Left hindlimb (tissue), 1 donor: ENCODE measurements at places on chromosomes 7 and 10.

DNA sequence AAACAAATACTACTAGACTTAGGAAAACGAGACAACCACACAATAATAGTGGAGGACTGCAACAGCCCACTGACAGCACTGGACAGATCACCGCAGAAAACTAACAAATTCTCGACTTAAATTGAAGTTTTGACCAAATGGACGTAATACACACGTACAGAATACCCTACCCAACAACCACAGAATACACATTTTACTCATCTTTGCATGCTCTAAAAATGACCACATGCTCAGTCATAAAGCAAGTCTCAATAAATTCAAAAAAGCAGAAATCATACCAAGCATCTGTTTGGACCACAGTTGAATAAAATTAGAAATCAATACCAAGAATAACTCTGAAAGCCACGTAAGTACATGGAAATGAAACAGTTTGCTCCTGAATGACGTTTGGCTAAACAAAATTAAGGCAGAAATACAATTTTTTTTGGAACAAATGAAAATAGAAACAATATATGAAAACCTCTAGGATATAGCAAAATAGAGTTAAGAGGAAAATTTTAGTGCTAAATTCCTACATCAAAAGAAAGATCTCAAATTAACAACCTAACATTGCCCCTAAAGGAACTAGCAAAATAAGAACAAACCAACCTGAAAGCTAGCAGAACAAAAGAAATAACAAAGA is 30.6 kb downstream of the MAPK8 start:
- no peak for DNase-seq

DNA sequence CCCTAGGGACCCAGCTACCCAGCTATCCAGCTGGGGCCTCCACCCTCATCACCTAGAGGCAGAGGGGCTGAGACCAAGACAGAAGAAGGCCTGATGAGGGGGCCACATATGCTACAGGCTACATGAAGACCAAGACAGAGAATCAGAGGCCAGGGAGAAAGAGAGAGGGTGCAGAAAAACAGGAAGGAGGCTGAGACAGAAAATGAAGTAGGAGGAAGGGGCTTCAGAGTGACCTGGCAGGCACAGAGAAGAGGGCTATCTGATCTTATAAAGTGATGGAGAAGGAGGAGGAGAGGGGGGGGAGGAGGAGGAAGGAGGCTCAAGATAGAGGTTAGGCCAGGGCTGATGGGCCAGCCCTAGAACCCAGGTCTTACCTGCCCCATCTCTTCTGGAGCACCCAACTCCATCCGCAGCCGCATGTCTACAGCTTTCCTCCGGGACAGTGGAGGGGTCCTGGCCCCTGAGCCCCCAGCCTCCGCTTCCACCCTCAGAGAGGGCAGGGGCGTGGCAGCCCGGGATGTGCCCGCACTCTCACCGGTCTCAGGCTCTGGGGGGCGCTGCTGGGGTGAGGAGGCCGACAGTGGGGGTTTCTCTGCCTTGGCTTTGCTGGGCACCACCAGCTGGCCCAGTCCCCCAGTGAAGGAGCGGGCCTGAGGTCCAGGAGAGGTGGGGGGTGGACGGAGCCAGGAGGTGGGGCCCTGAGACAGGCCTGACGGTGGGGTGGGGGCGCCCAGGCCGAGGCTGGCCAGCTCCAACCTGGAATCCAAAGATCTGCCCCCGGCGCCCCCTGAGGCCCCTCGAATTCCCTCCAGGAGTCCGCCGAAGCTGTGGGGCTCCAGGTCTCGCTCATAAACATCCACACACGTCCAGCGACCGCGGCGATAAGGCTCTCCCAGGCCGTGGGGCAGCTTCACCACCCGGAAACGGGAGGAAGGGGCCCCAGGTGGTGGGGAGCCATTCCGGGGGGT is 1.8 kb downstream of the TSC22D4 start:
- DNase-seq: no peak

- no peak for DNase-seq
These were observed 97.5 kb downstream of the SKIDA1 start for GRCh38 chr10:21427804-21428481.

GRCh38 chr10:43846187-43846680 is 197.6 kb upstream of the ZNF32 start:
- DNase-seq: no peak

GRCh38 chr10:43980313-43980712 is 331.6 kb upstream of the ZNF32 start:
- no peak for DNase-seq

GRCh38 chr7:24931844-24932243 is 48.1 kb downstream of the OSBPL3 start:
- DNase-seq: no peak

GRCh38 chr10:133259602-133259989 is 17.1 kb downstream of the ADAM8 start:
- no peak for DNase-seq

GRCh38 chr10:131144196-131144595 is 167.3 kb downstream of the TCERG1L start:
- DNase-seq: no peak

DNA sequence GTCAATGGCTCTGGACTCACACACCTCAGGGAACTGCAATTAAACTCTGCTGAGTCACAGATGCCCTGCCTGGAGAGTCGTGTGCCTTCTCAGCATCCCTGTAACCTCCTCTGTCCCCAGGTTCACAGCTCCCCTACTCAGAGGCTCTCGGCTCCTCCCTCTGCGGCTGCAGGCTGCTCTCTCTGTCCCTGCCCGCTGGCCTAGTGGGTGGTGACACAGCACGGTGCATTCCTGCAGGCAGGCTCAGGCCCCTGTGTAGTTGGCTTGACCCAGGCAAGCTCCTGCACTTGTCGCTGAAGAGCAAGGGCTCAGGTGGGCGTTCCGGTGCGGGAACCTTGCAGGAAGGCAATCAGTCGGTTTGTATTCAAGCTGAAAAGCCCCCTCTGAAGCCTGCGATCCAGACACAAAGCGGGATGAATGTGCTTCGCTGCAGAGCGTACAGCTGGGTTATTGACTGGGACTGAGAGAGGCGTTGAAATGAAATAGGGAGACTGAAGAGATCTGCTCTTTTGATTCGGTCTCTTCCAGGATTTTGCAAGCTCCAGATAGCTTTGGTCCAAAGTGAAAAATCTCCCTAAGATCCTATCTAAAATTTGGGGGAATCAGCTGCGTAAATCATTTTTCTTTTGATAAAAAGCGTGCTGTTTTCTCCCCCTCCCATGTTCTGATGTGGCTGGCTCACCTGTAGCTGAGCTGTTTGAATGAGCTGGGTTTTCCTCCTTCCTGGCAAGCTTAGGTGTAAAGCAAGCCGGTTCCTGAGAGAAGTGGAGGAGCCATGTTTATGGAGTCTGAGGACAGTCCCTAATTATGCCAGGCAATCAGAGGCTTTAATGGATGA is 208.7 kb upstream of the PHYHIPL start:
- no peak for DNase-seq

DNA sequence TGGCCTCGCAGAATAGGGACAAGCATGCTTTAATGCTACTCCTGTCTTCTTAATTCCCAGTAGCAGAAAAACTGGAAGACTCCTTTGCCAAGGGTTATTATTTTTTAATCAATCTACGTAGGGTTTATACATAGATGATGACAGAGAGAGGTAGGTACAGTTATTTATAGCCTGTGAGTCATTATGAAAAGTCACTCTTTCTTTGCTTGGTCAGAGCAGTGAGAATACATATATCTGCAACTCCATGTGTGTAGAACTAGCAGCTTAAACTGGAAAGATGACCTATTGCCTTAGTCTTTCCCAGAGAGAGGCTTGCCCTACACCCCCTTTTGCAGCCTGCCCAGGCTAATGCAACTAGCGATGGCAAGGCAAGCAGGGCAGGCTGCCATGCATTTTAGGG is 1050.6 kb downstream of the NRG3 start:
- DNase-seq: no peak

- DNase-seq: no peak
These were observed 69.7 kb upstream of the FHIP2A start for GRCh38 chr10:114751856-114752255.

GRCh38 chr7:11616466-11616865 is 215.5 kb downstream of the THSD7A start:
- DNase-seq: no peak

DNA sequence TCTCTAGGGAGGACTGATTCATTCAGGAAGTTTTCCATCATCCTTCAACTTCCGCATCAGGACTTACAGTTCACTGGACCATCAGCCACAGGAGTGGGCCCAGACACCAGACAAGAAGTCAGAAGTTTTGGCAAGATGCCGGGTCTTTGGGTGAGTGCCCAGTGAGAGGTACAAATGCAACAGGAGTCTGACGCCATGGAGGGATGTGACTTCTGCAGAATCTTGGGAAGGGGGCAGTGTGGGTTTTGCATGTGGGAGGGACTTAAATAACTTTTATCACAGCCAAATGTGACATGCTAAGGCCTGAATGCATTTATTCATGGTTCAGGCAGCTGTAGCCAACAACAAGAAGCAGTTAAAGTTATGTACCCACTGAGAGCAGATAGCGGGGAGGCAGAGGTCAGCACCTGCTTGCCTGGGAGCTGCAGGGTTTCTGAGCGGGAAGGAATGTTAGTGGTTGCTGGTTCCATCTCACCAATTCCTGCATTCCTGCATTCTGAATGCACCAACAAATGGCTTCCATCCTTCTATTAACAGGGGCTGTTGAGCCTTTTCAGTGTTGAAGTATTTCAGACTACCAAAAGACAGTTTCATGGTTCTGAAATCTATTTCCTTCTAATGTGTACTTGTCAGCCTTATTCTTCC is 375.2 kb downstream of the PAXIP1 start:
- no peak for DNase-seq

DNA sequence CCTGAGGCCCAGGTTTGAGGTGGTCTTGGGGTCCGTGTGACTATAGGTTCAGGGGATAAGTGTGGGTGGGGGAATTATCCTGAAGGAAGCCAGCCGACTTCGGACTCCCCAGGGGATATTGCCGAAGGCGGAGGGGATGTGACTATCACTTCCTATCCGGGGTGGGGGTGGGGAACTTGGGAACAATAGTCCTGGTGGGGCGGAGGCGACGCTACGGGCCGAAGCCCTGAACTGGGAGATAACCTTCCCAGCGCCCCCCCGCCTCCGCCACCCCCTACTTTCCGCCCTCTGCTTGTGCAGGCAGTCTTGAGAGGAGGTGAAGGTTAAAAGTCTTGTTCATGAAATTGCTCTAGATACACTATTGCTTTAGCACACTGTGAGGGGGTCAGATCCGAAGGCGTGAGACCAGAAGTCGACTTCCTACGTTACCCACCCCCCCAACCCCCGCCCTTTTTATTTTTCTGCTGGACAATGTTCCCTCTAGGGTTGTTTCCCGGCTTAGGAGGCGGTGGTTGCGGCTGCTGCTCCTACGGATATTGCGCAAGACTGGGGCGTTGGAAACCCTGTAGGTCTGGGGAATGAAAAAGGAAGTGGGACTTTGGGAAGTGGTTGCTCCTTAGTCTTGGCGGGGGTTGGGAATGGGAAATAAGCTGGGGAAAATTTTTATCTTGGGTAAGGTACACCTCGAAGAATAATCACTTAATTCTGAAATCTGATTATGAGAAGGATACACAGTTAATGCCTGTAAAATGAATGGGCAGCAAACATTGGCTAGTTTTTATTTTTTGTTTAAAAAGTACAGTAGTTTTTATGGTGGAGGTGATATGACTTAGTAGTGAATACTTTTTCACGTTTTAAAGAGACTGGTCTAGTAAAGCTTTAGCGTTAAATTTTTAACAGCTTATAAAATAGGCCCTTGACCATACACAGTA is 1.5 kb downstream of the PTPN12 start:
- peak; percentile 90 for DNase-seq

- no peak for DNase-seq
These were observed 69.1 kb upstream of the PTER start for GRCh38 chr10:16367621-16368292.

- no peak for DNase-seq
These were observed 209.9 kb downstream of the CRPPA start for GRCh38 chr7:16211402-16211925.

GRCh38 chr10:105837951-105838350 is 1196.9 kb downstream of the SORCS3 start:
- DNase-seq: no peak

DNA sequence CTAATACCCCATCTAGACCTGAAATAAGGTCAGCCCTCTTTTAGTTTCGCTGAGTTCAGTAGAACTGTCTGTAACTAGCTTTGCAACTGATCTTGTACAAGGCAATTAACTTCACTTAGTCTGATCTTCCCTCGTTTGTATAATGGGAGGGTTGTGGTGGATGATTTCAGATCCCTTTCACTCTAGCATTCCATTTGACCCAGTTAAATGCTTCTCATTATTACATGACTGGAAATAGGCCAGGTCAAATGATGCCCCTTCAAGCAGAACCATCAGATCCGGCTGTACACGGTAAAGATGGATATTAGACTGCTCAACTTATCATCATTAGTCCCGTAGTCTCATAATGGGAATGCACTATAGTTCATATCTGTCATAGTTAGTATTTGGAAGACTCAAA is 1009.0 kb downstream of the LRMDA start:
- no peak for DNase-seq

DNA sequence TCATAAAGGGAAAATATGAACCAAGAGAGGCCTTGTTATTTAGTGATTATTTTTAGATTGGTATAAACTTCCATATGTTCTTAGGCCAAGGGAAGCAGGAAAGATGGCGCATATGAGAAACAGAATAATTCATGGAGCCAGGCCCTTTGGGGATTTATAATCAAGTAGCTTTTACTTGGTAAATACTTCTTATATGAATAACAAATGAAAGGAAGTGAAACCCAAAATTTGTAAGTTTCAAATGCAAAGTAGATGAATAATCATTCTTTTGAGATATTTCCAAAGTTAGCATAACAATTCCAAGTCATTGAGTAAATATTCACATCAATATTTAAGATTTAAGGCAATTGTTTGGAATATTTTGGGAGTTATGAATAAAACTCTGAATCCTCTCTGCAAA is 13.9 kb upstream of the OPTN start:
- DNase-seq: no peak

DNA sequence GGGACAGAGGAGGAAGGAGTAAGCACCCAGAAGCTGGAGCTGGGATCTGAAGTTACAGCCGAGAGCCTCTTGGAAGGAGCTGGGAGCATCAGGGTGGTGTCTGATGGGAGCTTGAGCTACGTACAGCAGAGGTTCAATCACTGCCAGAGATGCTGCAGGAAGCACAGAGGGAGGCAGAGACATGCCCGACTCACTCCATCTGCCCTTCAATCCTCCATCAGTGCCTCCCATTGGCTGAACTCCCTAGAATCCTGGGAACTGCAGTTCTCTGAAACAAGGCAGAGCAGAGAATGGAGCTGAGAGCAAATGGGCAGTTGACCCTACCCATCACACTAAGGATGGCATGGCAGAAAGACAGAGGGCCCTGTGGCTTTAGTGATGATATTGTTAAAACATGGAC is 40.0 kb upstream of the CTBP2 start:
- DNase-seq: no peak

DNA sequence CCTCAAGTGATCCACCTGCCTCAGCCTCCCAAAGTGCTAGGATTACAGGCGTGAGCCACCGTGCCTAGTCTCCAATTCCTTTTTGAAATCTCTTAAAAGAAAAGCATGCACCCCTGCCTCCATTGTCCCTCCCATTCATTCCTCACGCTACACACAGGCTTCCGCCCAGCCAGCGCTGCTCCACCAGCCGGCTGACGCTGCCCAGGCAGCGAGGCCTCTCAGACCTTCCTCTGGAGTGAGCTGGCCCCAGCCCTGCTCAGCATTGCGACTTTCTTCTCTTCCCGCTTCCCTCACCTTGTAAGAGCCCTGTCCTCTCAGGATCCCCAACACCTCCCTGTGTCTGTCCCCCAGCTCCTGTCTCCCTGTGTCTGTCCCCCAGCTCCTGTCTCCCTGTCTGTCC is 23.6 kb downstream of the RGS10 start:
- no peak for DNase-seq
